ENCODE measurements at places on chromosomes 7 and 10. TPM values are rescaled to one million over a fixed set of nuclear protein-coding genes. Genes with fewer than 3 reads are reported as not detected.

OPALIN gene
- not detected for total RNA-seq

MUC3A gene
- total RNA-seq, result not detected

LFNG gene
- total RNA-seq, result 134 TPM

CC2D2B gene
- 0.34 TPM for total RNA-seq

LLCFC1 gene
- total RNA-seq, result not detected

PIP gene
- total RNA-seq, result not detected

TRIM50 gene
- total RNA-seq, result not detected

ATRNL1 gene
- not detected for total RNA-seq

LEP gene
- not detected for total RNA-seq

CYP26C1 gene
- 0.11 TPM for total RNA-seq

ANKRD16 gene
- total RNA-seq, result 5.7 TPM

MKI67 gene
- total RNA-seq, result 368 TPM

FXYD4 gene
- not detected for total RNA-seq

CPXM2 gene
- not detected for total RNA-seq

GRID2IP gene
- not detected for total RNA-seq

C7orf25 gene
- 7.2 TPM for total RNA-seq

DENND2A gene
- not detected for total RNA-seq

MRPS17 gene
- 17.4 TPM for total RNA-seq
